ENCODE measurements at places on chromosomes 5 and 9.
A peak's percentile ranks its signal among the peaks of the same experiment; 100 is the strongest.

DNA sequence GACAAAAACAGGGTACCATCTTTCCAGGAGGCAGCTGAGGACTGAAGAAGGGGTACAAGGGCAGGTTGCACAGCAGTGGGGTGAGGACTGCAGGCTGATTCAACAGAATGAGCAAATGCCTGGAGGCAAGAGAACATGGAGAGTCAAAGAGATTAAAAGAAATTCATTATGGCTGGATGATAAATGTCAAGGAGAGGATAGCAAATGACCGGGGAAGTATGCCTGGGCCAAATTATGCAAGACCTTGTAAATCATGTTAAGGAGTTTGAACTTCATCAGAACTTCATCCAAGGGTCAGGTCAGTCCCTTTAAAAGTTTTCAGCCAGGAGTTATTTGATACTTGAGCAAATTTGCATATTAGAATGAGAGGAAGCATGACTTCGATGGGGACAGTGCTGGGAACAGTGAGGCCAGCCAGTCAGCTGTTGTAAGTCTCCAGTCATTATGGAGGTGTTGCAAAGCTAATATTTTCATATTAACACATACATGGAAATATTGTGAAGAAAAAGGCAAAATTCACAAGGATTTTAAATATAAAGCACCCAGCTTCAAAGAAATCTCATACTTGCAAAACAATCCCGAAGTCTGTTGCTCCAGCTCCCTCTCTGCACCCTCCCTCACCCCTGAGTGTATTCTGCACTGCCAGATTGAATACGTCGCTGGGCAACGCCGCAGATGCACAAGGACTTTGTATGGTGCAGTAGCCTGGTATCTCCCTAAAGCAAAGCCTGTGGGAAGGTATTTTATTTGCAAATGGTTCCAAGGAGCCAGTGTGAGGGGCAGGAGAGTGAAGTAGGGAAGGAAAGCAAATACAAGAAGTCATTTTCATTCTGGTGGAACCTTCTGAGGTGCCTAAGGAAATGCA, 509.8 kb upstream of the TLE4 start:
- no peak for DNase-seq

GRCh38 chr5:4020400-4020799, 424.8 kb downstream of the IRX1 start:
- no peak for DNase-seq

- DNase-seq: no peak
These were observed 20.7 kb upstream of the PLAC8L1 start for GRCh38 chr5:146126068-146126467.

DNA sequence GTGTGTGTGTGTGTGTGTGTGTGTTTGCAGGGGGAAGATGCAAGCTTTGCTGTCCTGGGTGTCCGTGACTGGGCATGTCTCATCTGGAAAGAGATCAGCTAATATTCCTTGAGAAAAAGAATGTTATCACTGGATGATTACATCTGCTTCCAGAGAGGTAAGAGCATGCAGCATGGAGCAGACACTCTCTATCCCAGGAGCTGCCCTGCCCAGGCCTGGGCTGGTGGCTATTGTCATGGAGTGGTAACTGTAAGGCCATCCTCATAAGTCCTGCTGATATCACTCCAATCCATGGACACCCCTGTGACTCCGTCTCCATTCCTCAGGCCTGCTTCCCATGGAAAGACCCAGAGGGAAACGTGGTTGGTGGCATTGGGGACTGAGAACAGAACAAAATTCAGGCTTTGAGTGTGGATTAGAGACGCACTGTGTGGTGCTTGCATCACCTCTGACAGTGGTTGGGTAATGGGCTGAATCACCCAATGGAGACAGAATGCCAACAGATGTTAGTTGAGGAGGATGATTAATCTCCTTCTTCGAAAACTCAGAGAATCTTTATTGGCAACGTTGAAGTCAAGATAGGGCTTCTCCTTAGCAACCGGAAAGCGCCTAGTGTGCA, 52.0 kb upstream of the KCNIP1 start:
- DNase-seq: no peak

- no peak for DNase-seq
These were observed 31.8 kb upstream of the CKS2 start for GRCh38 chr9:89278997-89279739.

- DNase-seq: no peak
These were observed 111.0 kb upstream of the PTCH1 start for GRCh38 chr9:95627802-95628201.

DNA sequence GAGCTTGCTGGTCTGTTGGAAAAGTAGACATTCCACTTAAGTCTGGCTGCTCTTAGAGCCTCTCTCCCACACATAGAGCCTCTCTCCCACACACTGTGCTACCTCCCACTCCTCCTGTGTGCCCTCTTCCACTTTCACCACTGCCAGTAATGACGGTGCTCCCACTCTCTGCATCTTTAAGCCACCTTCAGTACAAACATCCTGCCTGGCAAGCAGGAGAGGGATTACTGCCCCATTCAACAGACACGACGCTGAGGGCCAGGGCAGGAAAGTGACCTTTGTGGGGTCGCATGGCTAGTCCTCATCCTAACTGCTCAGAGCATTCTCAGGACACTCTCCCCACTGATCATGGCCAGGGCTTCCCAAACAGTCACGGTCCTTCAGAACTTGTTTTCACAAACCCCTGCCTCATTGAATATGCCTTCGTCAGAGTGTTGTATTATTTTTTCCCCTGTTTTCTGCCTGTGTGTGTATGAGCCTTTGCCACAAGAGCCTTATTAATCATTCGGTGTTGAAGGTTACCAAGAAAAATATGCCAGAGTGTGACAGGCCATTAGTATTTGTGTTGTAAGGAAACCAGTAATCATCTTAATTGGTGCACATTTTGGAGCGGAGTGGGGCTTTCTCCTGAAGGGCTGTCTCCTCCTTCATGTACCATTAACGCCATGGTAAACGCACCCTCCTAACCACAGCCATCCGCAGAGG, 87.1 kb upstream of the SAP30L start:
- DNase-seq: no peak

DNA sequence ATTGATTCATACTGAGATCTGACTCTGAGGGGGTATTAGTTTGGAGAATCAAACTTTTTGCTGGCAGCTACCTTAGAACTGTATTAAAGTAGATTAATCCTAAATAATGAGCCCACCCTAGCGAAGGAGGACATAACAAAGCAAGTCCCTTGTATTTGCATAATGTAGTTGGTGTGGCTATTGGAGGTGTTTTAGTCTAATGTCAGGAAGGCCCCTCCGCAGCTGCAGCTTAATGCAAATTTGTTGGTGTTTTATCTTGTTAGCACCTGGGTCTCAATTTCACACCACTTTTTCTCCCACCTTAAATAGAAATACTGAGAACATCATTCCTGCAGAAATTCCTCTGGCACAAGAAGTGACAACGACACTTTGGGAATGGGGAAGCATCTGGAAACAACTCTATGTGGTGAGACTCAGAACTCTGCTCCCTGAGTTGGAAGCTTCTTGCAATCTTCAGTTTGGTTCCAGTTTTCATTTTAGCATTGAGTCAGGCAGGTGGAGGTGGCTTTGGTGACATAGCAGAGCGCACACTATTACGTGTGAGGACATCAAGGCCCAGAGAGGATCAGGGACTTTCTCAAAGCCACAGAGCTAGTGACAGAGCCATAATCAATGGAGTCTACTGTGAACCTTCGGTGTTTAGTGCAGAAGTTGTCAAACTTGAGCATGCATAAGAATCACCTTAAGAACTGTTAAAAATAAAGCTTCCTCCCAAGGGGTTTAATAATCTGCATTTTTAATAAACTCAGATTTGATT, 33.9 kb downstream of the DOCK2 start:
- peak; percentile 80 for DNase-seq

DNA sequence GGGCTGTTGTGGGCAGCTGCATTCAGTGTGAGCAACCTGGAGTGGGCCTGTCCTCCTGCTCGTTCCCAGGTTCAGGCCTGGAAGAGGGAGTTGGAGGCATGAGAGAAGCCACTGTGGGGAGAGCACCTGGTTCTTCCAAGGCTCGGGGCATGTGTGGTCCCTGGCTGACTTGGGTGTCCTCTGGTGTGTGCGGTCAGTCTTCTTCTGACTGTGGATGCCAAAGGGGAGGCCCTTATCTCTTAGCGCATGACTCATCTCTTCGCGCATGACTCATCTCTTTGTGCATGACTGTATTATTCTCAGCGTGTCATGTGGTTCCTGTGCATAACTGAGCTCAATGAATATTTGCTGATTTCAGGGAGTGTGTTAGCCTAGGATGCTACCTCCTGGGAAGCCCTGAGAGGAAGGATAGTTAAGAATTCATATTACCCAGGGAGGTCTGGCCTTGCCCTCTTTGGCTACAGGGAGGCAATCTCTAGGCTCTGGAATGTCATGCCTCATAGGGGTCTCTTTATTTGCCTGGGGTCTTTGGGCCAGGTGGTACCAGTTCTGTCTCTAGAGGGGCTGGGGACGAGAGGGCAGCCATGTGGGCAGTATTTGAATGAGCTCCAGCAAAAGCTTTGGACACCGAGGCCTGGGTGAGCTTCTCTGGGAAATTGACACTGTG, 188.7 kb downstream of the HSPA4 start:
- DNase-seq: peak; percentile 76

DNA sequence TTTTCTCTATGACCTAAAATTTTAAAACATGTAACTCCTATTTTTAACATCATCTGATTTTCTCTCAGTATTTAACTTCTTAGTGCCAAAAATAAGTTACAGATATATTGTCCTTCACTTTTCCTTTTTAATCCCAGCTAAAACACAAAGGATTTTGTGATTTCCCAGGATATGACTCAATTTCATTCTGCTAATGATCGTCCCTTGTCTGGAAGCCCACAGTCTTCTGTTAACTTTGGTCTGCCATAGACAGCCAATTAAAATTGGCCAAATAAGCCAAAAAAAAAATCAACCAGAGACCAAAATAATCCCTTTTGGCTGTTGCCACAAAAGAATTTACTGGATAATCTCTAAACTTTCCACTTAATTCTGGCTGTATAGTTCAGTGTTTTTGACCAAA, 124.5 kb upstream of the FST start:
- DNase-seq: no peak

DNA sequence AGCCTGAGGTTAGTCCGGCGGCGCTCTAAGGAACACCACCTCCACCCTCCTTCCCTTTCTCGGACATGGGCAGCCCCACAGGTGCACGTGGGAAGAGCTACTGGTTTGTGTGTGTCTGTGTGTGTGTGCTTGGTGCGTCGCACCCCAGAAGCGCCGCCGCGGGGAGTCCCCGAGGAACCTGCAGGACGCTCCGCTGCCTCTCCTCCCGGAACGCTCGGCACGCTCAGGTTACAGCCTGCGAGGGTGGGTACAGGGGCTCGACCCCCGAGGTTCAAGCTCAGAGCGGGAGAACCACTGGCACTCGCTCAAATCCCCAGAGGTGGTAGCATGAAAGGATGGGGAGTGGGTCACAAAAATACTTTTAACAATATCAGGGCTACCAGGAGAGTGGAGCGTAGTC, 2.0 kb downstream of the ASTN2 start:
- no peak for DNase-seq

GRCh38 chr5:172957458-172957857, 1.8 kb upstream of the RPL26L1 start:
- no peak for DNase-seq

DNA sequence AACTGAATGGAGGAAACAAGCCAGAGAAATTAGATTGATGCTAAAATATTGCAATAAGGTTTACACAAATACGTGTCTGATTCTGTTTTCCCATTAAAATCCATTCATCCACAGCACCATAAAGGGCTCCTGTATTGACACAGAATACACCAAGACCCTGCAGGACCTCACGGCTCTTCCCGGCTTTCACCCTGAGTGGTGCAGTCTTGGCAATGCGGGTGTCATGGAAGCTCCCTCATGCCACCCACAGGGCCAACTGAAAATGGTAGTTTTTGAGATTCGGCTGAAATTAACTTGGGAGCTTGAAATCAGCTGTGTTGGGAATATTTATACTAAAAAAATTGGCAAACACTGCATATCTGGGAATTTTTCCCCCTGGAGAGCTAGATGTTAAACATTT, 17.3 kb upstream of the EXOC3 start:
- no peak for DNase-seq

GRCh38 chr9:37382982-37383357, 39.5 kb upstream of the GRHPR start:
- DNase-seq: no peak

DNA sequence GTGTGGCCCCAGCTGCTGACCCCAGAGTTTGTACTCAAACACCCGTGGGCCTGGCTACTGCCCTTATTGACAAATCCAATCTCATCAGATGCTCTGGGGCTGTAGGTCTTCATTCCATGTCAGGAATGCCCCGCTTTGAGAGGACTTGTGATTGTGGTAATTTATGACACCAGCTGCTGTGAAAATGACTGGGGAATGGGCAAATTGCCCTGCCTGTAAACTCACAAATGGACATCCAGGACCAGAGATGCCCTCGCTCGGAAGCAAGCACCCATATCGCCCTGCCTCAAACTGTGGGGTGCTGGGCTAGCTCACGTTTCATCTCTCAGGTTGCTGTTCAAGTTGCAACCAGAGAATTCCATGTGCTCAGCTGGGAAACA, 225.9 kb upstream of the MAP3K1 start:
- DNase-seq: no peak

DNA sequence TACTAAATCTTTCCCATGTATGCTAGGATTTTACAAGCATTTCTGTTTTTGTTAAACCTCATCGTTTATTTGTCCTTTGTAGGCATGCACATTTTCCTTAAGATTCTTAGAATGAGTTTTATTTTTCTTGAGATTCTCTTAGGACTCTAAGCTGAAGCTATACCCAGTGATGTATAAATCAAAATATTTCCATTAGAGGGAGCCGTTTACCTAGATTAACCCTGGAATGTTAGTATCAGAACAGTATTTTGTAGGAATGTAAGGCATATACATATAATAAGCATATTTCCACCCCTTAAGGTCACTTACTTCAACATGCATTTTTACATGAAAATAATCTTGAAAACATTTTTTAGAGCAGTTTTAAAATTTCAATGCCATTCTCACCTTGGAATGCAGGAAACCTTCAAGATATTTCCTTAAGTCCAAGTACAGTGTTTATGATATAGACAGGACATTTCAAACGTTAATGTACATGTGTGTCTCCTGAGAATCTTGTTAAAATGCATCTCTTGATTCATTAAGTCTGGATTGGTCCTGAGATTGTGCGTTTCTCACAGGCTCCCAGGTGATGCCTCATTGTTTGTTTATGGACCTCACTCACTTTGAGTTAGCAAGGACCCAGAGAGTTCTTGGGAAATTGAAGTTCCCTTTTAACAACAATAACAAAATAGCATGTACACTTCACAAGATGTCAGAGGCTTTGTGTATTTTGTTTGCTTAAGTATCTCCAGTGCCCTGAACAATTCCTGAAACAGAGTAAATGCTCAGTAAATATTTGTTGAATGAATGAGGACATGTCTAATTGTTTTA, 34.9 kb upstream of the FCHO2 start:
- no peak for DNase-seq

DNA sequence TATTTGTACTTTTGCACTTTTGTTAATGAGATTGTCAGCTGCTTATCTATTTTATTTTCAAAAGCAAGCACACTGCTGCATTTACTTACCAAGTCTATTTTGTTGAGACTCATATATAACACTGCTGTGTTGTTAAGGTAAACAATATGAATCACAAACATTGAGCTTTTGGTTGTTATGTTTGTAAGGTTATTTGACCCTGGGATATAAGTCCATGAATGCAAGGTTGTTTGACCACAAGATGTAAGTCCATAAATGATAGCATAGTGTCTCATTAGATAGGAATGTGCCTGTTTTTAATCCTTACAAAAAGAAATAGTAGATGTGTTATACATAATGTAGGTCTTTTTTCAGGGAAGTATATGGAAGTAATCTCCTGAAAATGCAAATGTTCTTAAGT, 845.9 kb downstream of the CDH9 start:
- DNase-seq: no peak

- no peak for DNase-seq
These were observed 8.3 kb upstream of the LCN1 start for GRCh38 chr9:135512904-135513303.

- DNase-seq: no peak
These were observed 80.9 kb downstream of the BARX1 start for GRCh38 chr9:93874242-93874641.

Data from GM12878 (cell line).